Cardiac muscle cell (in vitro differentiated cells and primary cell): ENCODE measurements at places on chromosomes 13 and 19.
A peak's percentile ranks its signal among the peaks of the same experiment; 100 is the strongest.

DNA sequence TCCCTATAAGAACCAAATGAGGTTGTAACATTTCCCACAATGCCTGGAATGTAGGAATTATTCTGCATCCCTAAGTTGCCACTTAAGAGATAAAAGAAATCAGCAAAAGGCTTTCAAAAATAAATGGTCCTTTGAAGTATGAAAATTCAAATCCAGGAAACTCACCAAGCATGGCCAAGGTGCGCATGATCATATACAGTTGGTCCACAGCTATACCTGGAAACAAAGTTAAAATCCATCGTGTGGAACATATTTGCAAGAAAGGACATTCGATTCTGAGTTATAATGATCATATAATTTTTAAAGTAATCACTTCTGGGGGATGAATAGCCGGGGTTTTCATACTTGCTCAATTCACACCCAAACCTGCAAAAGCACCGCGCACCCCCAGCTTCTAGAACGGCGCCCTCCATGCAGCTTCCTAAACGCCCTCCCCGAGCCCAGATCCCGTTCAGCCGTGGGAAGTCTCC is 525 bp downstream of the CARS2 start:
- H3K27me3 ChIP-seq: no peaks in the 10 kb centered on the region
- H3K4me1 ChIP-seq: peaks cover 8% of the 10 kb centered on the region
- no peaks in the 10 kb centered on the region for H3K36me3 ChIP-seq
- peak overlapping the region; percentile 91 for H3K27ac ChIP-seq

GRCh38 chr13:38875186-38875875 is 115.3 kb downstream of the STOML3 start:
- no peak overlapping the region for H3K27ac ChIP-seq
- H3K36me3 ChIP-seq: no peaks in the 10 kb centered on the region
- DNase-seq: no peak
- peaks cover 14% of the 10 kb centered on the region for H3K4me1 ChIP-seq

DNA sequence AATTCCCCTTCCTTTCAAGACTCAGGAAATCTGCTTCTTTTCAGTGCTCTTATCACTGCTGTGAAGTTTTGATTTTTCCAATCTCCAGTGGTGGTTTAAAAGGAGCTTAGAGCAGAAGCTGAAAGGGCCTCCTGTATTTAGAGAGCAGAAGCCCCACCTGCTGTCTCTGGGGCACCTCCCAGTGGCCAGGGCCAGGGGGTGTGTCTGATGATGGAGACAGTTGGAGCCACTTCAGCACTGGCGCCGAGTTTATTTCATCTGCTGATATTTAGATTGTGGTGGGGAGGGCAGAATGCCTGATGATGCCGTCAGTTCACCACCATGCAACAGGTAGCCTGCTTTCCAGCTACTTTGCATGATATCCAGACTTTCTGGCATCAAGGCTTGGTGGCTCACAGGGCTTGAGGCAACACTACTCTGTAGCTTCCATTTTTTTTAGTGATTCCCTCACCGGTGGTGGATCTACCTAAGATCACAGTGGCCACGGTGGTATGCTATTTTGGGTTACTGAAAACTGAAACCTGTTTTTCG is 371.9 kb downstream of the KCNRG start:
- H3K27ac ChIP-seq: peak overlapping the region; percentile 89
- no peaks in the 10 kb centered on the region for H3K36me3 ChIP-seq
- no peak overlapping the region for H3K4me3 ChIP-seq

- H3K36me3 ChIP-seq: peaks cover 3% of the 10 kb centered on the region
- H3K4me1 ChIP-seq: no peaks in the 10 kb centered on the region
- no peak overlapping the region for H3K27ac ChIP-seq
- no peak for DNase-seq
Observed at GRCh38 chr19:16233081-16233776, 35.5 kb downstream of the AP1M1 start.

DNA sequence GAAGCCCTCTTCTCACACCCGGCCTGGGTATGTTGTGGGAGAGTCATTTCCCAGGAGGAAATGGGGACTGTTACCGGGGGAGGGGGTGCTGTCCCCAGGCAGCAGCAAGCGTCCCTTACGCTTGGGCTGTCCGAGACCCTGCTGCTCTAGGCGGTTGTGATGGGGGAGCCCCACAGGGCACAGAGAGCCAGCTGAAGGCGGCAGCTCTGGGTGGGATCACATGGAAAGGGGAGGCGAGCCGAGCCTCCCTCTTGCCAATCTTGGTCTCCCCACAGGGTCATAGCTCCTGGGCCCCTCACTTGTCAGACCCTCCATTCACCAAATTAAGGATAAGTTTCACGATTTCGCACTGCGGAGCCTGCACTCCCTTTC is 22.0 kb downstream of the EPN1 start:
- no peak overlapping the region for H3K27ac ChIP-seq
- H3K27me3 ChIP-seq: no peaks in the 10 kb centered on the region
- no peaks in the 10 kb centered on the region for H3K4me1 ChIP-seq
- peaks cover 4% of the 10 kb centered on the region for H3K36me3 ChIP-seq

DNA sequence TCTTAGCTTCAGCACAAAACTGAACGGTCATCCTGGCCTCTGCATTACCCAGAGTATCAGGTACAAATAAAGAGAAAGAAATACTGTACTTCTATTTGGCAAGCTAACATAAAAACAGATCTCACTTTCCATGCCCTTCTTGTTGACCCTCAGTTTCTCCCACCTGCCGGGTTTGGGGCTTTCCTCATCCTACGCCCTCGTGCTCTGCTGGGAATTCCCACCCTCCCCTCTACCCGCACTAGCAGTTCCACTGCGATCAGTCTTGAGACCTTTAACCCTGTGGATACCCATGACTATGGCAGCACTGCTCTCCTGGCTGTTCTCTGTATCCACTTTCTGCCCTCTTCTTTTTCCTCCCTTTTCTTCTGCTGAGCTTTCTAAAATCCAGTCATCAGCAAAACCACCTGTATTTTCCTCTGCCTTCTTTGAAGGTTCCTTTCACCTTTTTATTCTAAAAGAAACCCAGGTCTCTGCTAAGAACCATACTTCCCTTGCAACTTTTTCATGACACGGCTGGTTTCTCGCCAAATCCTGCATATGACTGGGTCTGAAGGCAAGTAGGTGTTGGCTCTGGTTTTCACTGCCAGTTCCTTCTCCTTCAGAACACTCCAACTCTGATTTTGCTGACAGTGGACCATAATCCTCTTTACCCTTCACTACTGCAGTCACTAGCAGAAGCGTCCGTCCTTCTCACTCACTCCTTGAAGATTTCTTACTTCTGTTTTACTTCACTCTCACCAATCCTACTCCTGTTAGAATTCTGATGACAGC is 99.4 kb downstream of the MIPEP start:
- no peak overlapping the region for H3K4me3 ChIP-seq
- no peaks in the 10 kb centered on the region for H3K27me3 ChIP-seq
- peak overlapping the region; percentile 51 for H3K27ac ChIP-seq
- H3K4me1 ChIP-seq: peaks cover 3% of the 10 kb centered on the region
- H3K36me3 ChIP-seq: no peaks in the 10 kb centered on the region

DNA sequence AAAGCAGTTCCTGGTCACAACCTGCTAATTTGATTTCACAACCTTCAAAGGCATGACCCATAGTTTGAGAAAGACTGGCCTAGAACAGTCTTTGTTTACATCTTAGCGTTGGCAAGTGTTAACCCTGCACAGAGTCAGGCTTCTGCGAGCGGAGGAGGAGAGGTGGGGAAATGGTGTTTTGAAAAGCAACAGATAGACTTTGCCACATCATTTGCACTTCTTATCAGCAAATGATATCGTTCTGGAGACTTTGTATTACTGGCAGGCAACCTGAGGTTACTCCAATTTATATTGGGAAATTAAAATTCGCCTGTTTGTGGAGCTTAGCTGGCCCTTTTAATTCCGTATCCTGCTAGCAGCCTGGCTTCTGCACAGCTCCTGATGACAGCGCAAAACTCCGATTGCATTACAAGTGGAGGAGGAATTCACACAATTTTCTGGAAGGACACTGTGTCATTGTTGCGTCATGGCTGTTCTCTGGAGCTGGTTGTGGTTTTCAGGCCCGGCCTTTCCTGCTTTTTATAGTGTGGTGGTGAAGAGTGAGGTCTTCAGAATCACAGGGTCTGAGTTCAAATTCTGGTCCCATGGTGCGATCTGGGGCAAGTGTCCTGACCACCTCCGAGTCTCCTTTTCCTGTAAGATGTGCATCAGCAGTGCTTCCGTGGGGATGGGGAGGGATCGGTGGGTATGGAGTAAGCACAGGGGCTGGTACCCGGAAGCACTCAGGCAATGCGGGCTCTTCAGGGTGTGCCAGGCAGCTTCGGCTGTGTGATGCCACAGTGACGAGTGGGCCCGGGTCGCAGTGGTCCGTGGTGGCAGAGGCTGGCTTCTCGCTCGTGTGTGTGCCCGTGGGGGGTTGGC is 49.1 kb upstream of the EHD2 start:
- H3K27ac ChIP-seq: peak overlapping the region; percentile 72
- no peaks in the 10 kb centered on the region for H3K27me3 ChIP-seq
- peak; percentile 100 for DNase-seq
- no peak overlapping the region for H3K4me3 ChIP-seq
- H3K4me1 ChIP-seq: peaks cover 7% of the 10 kb centered on the region
- no peaks in the 10 kb centered on the region for H3K36me3 ChIP-seq

DNA sequence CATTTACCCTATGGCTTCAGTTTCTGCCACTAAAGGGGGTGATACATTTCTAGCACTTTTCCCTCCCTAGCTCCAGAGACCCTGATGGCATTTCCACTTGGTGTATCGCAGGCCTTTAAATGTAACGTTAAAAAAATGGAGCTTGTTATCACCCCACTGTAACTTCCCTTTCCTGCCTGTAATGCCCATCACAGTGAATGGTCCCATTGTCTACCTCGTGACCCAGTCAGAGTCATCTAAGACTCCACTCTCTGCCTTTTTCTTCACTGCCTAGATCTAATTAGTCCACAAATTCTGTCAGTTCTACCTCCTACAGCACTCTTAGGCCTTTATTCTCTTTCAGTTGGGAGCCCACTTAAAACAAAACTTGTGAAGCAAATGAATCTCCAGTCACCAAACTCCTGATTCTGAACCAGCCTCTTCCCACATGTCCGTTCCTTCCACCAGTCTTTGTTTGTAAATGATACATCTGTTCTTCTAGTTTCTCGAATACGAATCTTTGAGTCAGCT is 64.8 kb downstream of the NHLRC3 start:
- peaks cover 42% of the 10 kb centered on the region for H3K4me1 ChIP-seq
- H3K36me3 ChIP-seq: no peaks in the 10 kb centered on the region
- no peak overlapping the region for H3K4me3 ChIP-seq
- no peak overlapping the region for H3K27ac ChIP-seq

DNA sequence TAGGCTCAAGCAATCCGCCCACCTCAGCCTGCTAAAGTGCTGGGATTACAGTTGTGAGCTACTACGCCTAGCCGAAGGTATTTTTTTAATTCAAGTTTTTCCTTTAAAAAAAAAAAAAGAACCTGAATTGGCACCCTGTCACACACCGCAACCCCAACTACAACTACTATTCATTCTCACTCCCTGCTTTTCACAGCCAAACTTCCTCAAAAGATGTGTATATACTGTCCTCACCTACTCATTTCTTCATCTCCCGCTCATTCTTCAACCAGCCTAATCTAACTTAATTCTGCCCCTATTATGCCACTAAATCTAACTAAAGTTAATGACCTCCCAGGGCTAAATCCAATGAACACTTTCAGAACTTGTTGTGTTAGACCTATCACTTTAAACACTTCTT is 12.7 kb upstream of the WBP4 start:
- H3K4me3 ChIP-seq: no peak overlapping the region
- DNase-seq: no peak
- H3K27ac ChIP-seq: no peak overlapping the region
- no peaks in the 10 kb centered on the region for H3K27me3 ChIP-seq
- H3K4me1 ChIP-seq: no peaks in the 10 kb centered on the region

DNA sequence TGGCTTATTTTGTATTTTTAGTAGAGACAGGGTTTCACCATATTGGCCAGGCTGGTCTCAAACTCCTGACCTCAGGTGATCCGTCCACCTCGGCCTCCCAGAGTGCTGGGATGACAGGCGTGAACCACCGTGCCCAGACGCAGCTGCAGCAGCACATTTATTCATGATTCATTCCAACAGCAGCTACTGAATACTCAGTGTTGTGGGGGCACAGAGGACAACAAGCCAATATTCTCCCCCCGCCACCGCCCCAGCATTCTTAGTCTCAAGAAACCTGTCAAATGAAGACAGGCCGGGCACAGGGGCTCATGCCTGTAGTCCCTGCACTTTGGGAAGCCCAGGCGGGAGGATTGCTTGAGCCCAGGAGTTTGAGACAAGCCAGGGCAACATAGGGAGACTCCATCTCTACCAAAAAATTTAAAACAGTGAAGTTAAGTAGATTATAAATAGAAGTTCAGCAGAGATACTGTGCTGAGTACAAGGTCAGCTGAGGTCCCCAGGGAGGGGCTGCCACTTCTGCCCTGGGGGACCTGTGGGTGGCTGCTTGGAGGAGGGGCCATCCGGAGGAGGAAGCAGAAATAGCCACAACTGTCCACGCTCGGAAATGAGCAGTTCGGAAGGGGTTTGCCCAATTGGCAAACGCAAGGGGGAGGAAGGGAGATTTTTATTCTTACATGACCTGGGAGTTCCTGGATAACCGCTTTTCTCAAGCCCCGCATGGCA is 4.3 kb downstream of the DOT1L start:
- peak overlapping the region; percentile 95 for H3K27ac ChIP-seq
- peaks cover 65% of the 10 kb centered on the region for H3K4me1 ChIP-seq

GRCh38 chr13:112812306-112813055 is 122.6 kb downstream of the ATP11A start:
- DNase-seq: no peak
- no peak overlapping the region for H3K4me3 ChIP-seq
- H3K4me1 ChIP-seq: no peaks in the 10 kb centered on the region
- H3K27ac ChIP-seq: no peak overlapping the region
- H3K27me3 ChIP-seq: no peaks in the 10 kb centered on the region

GRCh38 chr19:56837492-56838023 is 3.0 kb downstream of the PEG3 start:
- no peaks in the 10 kb centered on the region for H3K4me1 ChIP-seq
- no peaks in the 10 kb centered on the region for H3K36me3 ChIP-seq
- no peaks in the 10 kb centered on the region for H3K27me3 ChIP-seq
- DNase-seq: peak; percentile 77

DNA sequence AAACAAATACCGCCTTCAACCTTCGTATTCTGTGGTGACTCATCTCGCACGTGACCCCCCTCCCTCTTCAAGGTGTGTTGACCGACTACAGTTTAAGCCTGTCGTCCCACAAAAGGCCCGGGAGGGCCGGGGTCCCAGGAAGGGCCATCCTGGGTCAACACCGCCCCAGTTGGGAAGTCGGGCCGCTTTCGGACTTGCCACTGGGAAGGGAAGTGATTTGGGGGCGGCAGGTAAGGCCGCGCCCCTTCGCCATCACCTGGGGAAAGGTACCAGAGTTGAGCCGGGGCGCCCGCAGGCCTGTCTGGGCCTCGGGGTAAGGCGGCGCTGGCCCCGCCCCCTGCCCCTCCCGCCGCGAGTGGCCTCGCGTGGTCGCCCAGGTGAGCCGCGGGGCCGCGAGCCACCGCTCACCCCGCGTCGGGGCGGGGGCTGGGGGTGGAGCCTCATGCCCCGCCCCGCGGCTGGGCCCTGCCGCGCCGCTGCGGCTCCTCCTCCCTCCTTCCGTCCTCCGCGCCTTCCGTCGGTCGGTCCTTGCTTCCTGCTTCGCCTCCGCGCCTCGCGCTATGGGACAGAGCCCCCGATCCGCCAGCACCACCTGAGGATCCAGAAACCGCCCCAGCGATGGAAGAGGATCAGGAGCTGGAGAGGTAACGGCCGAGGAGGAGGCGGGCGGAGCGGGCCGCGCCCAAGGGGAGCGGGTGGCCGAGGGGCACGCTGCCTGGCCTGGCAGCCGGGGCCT is at the start of gene POLR1D:
Gene POLR1D, plus strand, starts transcription at position 527 of the 736 bp plus-strand sequence. Its CDS starts 92 bp downstream, at position 619.
- DNase-seq: peak; percentile 89
- peak within 1 kb of the TSS; percentile 53 for H3K4me3 ChIP-seq
- peaks cover 6% of the 10 kb centered on the region for H3K36me3 ChIP-seq
